ENCODE measurements at places on chromosomes 11 and 22.

GRCh38 chr22:44200855-44201550 lies 20.3 kb downstream of the PARVG start:
- DNase-seq = peak; percentile 44

DNA sequence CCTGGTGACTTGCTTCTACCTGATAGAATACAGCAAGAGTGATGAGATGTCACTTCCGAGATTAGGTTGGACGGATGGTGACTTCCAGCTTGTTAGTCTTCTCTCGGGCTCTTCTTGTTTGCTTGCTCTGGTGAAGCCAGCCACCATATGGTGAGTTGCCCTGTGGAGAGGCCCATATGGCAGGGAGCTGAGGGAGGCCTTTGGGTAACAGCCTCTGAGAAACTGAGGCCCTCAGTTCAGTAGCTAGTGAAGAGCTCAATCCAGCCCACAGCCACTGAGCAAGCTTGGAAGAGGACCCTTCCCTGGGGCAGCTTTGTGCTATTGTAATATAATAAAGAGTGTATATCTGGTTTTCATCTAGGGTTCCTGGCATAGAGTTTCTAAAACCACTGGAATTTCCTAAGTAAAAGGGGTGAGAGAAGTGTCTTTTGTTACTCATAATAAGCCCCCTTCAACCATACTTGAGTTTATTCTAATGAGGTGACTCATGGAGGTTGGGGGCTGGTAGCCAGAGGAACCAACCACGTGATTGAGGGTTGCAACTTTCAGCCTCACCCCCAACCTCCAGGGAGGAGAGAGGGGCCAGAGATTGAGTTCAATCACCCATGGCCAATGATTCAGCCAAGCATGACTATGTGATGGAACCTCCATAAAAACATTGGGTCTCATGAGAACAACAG lies 8.0 kb upstream of the TPCN2 start:
- no peak for DNase-seq

DNA sequence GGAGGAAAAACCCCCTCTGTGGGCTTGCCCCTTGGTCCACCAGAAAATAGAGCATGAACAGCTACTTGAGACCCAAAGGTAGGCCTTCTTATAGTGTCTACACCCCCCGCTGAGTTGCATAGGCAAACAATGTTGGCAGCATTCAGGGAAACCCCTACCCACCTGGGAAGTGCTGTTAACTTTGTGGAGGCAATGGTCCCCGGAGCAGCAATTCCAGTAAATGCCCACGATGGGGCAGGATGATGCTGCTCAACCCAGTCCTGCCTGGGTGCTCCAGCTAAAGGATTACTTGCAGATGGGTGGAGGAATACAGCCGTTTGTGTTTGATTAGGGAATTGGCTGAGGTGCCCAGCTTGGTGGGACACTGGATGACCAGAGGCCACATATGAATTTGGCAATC lies 381.3 kb upstream of the ANO5 start:
- no peak for DNase-seq

DNA sequence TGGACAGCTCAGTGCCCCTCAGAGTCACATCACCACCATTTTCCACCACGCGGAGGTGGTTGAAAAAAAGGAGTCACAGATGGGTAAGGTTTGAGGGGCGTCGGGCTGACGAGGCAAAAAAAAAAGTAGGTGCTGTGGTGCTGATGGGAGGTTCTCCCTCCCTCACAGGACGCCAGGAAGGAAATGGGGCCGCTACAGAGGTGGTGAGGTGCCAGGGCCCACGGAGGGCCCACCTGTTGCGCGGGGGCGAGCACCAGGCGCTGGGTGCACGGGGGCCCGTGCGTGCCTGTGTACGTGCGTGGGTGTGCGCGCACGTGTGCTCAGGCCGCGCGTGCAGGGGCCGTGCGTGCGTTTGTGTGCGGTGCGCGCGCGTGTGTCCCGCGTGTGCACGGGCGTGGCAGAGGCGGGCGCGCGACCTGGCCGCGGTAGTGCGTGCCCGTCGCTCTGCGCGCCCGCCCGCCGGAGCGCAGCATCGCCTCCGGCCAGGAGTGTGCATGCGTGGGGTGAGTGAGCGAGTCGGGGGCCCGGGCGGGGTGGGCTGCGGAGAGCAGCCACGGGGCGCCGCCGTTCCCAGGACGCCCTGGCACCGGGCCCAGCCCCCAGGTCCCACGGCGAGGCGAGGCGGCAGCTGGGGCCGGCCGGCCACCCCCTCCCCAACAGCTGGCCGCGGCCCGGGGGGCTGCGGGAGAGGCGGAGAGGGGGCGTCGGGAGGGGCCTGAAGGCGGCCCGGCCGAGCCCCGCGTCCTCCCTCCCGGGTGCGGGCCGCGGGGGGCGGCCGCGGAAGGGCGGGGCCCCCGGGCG lies 2.8 kb downstream of the PDGFB start:
- no peak for DNase-seq

DNA sequence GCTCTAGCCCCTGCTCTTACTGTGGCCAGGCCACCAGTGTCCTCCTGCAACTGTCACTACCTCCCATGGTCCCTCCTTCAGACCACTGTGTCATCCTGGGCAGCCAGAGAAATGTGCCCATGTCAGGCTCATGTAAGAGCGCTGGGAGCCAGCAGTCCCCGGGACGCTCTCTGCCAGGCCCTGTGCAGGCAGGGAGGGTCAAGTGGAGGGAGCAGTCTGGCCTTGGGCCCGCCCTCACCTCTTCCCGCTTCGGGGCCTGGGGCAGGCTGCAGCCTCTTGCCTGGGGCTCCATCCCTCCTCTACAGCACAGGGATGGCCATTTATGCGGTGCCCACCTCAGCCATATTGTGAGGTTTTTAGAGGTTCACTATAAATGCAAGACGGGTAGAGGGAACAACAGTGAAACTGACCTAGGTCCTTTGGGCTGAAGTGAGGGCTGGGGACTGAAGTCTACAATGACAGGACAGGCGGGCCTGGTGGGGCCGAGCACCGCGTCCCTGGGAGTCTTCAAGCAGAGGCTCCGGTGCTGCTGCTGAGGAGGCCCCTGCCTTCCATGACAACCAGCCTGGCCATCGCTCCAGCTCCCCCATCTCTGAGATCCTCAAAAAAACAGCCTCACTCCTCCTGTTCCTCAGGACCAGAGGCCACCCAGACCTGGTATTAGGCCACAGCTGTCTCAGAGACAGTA lies 54.9 kb upstream of the TTLL12 start:
- DNase-seq = no peak

- no peak for DNase-seq
Observed at GRCh38 chr11:79321263-79321662, 119.6 kb downstream of the TENM4 start.

DNA sequence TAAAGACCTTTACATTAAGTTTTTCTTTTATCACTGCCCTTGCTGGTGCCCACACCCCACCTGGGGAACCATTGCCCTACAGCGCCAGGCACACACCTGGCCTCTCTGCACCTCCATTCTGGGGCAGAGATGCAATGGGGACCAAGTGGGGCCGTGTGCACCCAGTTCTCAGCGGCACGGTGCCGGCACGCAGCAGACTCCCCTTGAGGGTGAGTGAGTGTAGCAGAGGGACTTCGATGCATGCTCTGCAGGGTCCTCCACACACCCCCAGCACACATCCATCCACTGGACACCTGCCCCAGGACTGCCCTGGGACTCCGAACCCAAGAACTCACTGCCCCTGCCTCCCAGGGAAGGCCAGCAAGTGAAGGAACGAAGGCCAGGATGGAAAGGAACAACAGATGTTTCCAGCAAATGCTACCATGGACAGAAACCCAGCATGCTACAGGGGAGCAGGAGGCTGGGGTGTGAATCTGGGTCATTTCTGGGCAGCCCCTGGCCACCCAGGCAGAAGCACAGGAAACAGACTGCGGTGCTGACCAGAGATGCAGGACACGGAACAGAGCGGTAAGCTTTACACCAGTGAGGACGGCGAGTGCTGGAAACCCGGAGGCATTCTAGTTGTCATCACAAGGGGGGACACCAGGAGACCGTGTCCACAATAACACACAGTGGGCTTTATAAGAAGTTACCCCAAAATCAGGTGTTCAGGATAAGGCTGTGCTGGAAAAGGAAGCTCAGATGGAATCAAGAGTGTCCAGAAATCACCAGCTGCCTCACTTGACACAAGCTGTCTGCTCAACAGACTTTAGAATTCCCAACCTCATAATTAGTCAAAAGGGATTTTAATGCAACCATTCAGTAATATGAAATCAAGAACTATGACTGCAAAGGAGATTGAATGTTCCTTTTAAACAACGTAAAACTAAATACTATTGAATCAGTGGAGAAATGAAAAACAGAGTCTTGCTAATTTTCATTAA lies 32.7 kb upstream of the MOB2 start:
- no peak for DNase-seq

- no peak for DNase-seq
Observed at GRCh38 chr11:57801183-57801485, 39.5 kb downstream of the CTNND1 start.

DNA sequence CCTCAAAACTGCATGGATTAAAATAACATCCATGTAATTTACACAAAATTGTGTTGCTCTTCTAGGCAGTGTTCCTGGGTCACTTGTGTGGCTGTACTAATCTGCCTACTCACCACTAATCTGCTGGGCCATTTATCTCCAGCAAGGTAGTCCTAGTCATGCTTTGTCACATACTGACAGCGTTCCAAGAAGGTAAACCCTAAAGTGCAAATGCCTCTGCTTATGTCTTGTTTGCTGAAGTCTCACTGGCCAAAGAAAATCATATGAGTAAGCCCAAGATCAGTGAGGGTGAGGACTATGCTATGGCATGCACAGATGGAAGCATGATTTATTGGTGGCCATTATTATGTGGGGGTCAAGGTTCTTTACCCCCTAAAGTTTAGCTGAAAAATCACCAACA lies 630.2 kb upstream of the LUZP2 start:
- no peak for DNase-seq

GRCh38 chr22:17065433-17065832 lies 19.4 kb upstream of the IL17RA start:
- no peak for DNase-seq

- no peak for DNase-seq
Observed at GRCh38 chr11:93564895-93565294, 21.7 kb upstream of the SMCO4 start.

- DNase-seq = no peak
Observed at GRCh38 chr11:106400949-106401570, 323.6 kb downstream of the AASDHPPT start.

DNA sequence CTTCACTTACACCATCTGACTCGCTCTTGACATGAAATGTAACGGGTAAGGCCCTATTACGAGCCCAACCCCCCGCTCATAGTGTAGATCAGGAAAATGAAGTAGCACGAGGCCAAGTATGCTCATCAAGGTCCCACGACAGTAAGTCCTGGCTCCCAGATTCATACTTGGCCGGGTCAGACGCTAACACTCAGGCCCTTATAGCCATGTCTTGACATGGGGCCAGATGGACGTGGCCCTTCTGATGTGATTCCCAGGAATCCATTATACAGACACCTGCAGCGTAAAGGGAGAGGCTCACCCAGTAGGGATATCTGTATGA lies 175.1 kb downstream of the CEP164 start:
- DNase-seq = no peak

DNA sequence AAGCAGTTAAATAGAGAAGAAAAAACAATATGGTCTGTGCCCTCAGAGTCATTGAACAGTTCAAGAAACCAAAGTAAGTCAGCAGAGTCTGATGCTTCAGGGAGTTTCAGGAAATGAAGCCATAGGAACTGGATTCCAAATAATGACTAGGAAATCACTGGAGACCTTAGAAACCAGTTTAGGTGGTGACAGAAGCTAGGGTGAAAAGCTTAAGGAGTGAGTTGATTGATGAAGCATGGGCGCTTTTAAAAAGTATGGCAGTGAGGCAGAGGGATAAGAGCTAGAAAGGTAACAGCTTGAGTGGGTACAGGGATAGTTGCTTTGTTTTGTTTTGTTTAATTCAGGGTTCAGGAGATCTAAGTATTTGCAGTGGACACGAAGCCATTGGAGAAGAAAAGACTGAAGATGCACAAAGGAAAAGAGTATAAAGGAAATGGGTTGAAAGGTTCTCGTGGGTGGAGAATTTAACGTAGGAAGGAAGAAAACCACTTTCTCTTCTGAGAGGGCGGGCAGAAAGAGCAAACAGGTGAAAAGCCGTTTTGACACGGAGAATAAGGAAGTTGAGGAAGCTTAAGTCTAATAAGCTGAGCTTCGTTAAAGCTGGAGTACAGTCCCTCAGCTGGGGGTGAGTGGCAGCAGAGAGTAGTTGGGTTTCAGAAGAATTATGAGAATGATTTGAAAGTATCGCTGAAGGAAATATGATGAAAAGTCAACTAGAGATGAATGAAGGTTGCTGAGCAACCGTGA lies 14.8 kb downstream of the SGSM3 start:
- DNase-seq = no peak

DNA sequence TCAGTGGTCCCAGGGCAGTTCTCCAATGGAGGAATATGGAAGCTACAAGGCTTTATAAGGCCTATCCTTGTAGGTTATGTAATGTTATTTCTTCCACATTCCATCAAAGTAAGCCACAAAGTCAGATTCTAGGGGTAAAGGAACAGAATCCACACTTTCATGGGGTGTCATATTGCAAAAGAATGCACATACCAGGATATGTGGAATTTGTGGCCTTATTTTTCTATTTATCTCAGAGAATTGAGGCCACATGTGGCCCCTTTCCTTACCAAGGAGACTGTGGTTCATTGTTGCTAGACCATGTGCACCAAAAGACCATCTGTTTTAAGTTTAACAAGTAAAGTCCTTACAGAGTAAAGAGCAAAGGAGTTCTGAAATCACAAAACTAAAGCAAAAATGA lies 12.9 kb downstream of the LRRC4C start:
- no peak for DNase-seq

- DNase-seq = no peak
Observed at GRCh38 chr22:22748297-22748743, 103.9 kb downstream of the GGTLC2 start.

GRCh38 chr11:36948460-36949127 lies 350.6 kb upstream of the RAG2 start:
- DNase-seq = no peak

DNA sequence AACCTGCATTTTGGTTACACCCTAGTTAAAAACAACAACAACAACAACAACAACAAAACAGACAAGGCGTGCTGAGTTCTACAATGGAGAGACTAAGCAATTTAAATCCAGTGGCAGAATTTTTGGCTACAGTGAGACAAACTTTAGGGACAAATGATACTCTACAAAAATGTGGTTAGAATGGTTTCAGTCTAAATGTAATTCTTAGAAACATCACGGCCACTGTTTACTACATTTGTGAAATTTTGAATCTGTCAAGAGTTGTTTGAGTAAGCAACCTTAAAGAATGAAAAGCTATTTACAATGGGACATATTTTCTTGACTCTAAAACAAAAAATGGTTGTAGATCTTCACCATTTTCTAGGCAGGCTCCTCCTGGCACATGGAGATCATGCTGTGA lies 259.4 kb downstream of the SWAP70 start:
- no peak for DNase-seq

GRCh38 chr11:12125609-12126149 lies 15.3 kb downstream of the MICAL2 start:
- DNase-seq = no peak

GRCh38 chr11:46490666-46491065 lies 99.1 kb upstream of the CHRM4 start:
- no peak for DNase-seq

- DNase-seq = peak; percentile 63
Observed at GRCh38 chr22:45757068-45757467, 85.4 kb downstream of the ATXN10 start.
